Thoracic aorta (tissue), 2 donors: ENCODE measurements at places on chromosomes 1 and 21. TPM values are rescaled to one million over a fixed set of nuclear protein-coding genes. Genes with fewer than 3 reads are reported as not detected.

DNA sequence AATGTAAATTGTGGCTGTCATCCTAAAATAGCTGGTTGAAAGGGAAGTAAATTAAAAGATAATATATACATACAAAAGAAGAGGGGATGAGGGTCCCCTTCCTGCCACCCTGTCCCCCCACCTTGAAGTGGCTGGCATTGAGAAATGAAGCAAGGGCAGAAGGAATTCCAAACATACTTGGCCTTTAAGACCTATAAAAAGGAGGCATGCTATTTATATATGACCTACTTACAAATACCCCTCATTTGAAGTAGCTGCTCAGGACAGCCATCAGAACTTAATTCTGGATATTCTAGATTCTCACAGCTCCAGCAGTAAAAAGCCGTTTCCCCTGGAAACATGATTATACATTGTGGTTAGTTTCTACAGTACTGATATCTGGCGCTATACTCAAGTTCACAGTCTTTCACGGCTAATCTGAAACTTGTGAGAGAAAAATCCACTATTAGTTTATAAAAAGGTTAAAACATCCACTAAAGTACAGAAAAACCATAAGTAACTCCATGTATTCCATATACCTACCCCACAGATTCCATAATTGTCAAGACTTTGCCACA is 9.6 kb upstream of the MAP10 start:
- DNase-seq = no peak

DNA sequence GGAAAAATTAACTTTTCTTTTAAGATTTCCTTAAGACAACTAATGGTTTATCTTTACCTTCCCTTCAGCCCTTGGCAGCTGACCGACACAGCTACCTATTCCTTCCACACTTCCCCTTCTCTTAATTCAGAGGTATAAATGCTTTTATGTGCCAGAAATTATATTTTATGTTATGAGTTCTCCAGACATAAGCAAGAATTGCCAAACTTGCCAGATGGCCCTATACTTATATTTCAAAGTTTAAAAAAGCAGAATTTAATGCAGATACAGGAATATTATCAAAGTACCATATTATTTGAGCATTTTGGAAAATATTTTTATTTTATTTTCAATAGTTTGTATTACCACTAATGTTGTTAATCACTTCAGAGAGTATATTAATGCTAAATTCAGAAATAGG is 445.0 kb downstream of the PTBP2 start:
- DNase-seq = no peak

The SEMA6C gene
- total RNA-seq = 6.8 TPM

DNA sequence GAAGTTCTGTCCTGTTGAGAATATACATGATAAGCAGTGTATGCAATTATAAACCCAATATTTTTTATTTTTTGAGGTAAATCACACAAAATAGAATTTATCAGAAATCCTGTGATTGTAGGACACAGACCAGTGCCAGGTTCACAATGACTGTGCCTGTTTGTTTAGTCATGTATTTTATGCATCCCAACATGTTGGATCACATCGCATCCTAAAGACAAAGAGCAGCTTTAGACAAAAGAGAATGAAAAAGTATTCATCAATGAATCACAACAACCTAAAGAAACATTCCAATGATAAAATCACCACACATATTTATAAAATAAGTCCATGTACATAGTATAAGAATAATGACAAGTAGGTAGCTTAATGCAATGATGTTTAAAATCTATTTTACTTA is 53.2 kb upstream of the LRRC8D start:
- no peak for DNase-seq

DNA sequence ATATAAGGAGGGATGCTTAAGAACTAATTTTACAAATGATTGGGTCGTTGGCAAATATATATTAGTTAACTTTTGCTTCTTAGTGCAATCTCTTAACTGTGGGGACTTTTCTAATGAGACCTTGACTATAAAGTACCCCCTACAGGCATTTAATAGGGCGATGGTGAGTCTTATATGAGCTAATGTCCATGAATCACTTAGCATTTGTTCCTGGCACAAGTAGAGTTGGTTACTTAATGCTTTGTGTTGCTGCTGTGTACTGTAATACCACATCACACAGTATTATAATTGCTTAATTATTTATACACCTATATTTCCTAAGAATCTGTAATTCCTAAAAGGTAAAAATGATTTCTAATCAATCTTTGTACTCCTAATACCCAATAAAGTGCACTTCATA is 25.3 kb upstream of the TMCO1 start:
- no peak for DNase-seq

GRCh38 chr1:116371752-116372151 is 1.3 kb upstream of the ATP1A1 start:
- DNase-seq = no peak

DNA sequence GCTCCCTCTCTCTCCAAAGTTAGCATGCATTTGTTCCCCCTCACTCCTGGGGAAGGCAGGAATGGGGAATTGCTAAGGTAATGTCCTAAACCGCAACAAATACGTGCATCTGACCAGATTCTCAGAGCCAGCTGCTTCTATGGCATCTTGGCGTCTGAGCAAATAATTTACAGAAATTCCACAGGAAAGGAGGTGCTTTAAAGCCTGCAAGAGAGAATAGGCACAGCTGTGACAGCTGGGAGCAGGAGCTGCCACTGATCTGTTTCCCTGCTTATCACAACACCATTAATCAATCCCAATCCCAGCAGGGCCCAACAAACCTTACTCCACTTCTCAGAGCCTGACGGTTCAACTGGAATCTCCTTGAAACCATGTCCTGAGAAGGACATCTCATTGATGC is 83.5 kb upstream of the ZNF281 start:
- DNase-seq = no peak

DNA sequence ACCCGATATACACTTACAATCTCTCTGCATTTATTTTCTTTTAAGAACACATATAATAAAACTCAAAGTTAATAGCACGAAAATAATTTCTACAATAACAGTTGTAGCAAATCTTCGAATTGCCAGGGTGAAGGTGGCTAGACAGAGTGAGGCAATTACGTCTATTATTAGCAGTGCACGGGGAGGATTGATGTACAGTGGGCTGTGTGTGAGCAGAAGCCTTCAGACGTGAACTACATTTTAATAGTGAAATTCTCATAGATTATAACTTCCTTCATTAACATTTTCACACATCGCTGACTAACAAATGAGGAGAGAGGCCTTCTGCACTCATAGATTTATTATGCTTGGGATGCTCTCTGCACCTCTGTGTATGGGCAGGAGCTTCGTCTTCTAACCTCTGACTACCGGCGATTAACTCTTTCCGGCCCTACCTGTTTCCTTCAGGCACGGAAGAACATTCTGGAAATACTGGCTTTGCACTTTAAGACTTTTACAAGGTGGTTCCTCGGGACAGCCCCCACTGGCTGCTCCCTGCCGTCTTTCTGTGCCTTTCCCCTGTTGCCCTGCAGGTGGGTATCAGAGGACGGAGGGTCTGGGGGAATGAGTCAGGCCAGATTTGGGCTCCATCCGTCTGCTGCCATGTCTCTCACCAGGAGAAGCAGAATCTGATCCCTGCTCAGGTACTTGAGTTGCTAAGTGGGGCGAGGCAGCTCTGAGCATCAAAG is 200.5 kb downstream of the CAMTA1 start:
- no peak for DNase-seq

The RIMS3 gene
- 18.1 TPM for total RNA-seq

The MPZ gene
- 2.7 TPM for total RNA-seq

The S100A7 gene
- total RNA-seq = not detected

The LPAR3 gene
- 1.1 TPM for total RNA-seq

GRCh38 chr1:4894566-4894965 is 240.2 kb downstream of the AJAP1 start:
- no peak for DNase-seq

- DNase-seq = no peak
Measured at GRCh38 chr1:234926559-234927311, 201.9 kb downstream of the TOMM20 start.

DNA sequence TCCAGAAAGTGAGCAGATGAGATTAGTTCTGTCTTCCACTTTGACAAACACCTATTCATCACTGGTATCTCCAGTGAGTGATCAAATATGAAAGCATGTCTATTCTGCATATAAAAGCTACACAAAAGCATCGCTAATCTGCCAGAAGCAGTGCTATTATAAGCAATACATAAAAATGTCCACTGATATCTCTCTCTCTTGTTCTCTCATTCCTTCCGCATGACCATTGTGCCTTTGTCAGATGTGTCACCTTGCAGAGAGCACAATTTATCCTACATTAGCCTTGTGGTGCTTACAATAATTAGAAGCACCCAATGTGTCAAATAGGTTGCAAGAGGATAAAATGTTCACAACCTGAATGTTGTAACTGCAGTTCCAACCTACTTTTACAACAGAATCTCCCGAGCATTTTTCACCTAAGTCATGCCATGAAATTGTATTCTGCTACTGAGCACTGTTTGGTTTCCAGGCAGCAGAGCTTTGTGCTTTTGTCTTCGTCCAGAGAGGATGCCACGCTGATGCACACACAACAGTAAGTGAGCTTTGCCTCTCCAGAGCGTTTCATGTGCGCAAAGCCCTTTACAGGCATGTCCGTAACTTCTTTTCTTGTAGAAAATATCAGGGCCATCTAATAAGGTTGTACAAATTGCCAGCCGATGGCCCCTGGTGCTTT is 198.7 kb upstream of the PLD5 start:
- no peak for DNase-seq

GRCh38 chr21:44455524-44456213 is 359 bp downstream of the LRRC3 start:
- no peak for DNase-seq

DNA sequence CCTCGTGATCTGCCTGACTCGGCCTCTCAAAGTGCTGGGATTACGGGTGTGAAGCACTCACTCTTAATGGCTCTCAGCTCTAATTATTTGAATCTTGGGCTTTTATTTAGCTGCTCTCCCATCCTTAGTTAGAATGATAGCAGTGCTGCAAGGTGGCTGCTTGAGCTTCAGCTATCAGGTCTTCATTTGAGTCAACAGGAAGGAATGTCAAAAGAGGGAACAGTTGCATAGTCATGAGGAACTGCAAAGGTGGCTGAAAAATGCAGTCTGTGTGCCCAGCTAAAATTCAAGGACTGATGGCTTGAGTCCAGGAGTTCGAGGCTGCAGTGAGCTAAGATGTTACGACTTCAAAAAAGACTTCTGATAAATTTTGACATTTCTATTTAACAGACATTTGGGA is 55.6 kb downstream of the UCK2 start:
- DNase-seq = no peak

The DMRTA2 gene
- total RNA-seq = 0.41 TPM

- no peak for DNase-seq
Measured at GRCh38 chr1:94768036-94768435, 52.1 kb upstream of the SLC44A3 start.

The OR2M4 gene
- not detected for total RNA-seq

GRCh38 chr1:167799747-167800146 is 78.0 kb downstream of the MPZL1 start:
- DNase-seq = no peak

The MYOC gene
- 37.2 TPM for total RNA-seq

The IVL gene
- total RNA-seq = not detected

- no peak for DNase-seq
Measured at GRCh38 chr1:168709405-168710363, 19.3 kb downstream of the DPT start.

The CLIC6 gene
- total RNA-seq = 7.3 TPM

The KLHDC7A gene
- total RNA-seq = not detected

DNA sequence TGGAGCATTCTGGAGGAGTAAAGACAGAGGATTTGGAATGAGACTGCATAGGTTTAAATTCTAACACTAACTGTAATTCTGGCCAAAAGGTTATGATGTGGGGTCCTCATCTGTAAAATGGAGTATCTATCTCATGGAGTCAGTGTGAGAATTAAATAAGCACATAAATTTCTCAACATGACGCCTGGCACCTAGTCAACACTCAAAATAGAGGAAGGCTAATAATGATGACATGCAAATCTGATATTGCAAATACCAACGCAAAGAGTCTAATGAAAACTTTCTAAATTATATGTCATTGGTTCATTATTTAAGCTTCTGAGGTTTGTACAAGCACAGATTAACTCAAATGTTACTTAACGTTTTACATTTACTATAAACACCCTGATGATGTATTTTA is 29.6 kb downstream of the APP start:
- DNase-seq = no peak

The SLFNL1 gene
- 0.68 TPM for total RNA-seq

- peak; percentile 64 for DNase-seq
Measured at GRCh38 chr1:59057211-59057694, 239.6 kb upstream of the FGGY start.

- peak; percentile 41 for DNase-seq
Measured at GRCh38 chr21:15065392-15066122, 757 bp upstream of the NRIP1 start.

The CACYBP gene
- total RNA-seq = 54.8 TPM

The DDR2 gene
- total RNA-seq = 144 TPM

The CDK11B gene
- total RNA-seq = 17.7 TPM

The CHAF1B gene
- 1.2 TPM for total RNA-seq

DNA sequence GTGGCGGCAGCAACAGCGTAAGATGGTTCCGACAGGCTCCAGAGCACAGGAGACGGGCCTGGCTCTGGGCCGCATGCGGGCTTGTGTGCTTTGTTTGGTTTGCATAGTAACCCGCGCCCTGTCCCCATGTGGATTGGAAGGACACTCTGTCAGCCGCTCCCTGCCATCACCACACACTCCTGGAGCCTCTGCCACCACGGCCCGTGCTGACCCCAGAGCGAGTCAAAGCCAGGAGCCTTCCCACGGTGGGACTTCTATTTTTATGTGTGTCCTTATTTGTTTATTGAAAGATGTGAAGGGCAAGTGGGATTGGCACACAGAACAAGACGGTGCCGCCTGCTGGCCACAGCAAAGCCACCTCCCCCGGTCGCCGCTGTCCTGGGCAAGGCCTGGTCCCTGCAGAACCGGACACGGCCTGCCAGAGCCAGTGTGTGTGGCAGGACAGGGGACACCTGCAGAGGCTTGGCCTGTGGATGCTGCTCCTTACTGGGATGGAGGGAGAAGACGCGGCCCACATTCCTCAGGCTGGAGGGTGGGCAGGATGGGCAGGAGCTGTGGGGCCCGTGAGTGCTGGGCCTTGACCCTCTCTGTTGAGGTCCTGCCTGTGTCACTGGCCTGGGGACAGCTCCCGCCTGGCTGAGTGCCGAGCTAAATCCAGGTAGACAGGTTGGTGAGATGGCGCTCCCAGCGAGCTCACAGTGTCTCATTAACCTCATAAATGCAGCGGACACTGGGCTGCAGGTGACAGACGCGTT is 64.4 kb downstream of the AGPAT3 start:
- no peak for DNase-seq

GRCh38 chr21:40047993-40048730 is 180.9 kb downstream of the PCP4 start:
- DNase-seq = peak; percentile 60

The GJA4 gene
- total RNA-seq = 41.3 TPM

DNA sequence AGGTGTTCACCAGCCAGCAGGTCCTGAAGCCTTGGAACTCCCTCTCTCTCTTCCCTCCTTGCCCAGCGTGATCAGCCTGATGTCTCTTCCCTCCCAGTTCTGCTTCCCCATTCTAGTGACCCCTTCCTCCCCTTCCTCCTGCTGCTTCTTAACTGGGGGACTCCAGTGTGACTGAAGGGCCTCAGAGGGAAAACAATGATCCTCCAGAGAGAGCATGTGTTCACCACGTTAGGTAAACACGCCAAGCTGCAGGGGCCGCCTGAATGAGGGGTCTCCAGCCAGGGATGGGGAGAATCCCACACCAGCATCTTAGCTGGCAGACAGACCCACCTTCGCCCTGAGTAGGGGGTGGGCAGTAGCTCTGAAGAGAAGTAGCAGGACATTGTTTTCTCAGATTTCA is 124.8 kb downstream of the TMEM53 start:
- no peak for DNase-seq

GRCh38 chr1:93980320-93981273 is 71.4 kb upstream of the GCLM start:
- DNase-seq = no peak
